ENCODE measurements at places on chromosomes 7 and 10. TPM values are rescaled to one million over a fixed set of nuclear protein-coding genes. Genes with fewer than 3 reads are reported as not detected.

DNA sequence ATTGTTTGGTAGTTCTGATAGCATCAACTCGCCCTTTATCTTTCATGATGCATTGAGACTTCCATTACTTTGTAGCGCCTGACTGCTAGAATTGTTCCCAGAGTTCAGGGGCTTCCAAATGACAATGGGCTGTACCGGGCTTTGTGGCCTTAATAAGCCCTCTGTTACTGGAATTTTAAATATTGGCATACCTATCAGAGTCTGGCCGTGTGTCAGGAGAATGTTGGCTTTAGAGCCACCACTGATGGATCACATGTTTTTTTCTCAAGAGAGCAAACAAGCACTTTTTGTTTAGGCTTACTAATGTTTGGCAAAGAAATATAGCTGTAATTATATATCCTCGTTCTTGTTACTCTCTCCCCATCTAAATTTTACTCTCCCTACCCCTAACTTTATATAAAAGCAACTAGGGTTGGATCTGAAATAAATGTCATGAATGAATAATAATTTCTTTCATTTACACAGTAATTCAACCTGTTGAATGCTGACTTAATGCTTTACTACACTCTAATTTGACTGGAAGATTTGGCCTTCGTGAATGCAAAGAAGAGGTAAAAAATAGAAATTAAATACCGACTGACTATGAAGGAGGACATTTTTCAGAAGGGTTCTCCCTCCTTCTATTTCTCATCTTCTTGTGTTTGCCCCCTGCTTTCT lies 396.7 kb downstream of the AUTS2 start:
- H3K27ac ChIP-seq: no peak overlapping the region
- H3K36me3 ChIP-seq: peaks cover 4% of the 10 kb centered on the region
- no peak for DNase-seq
- H3K27me3 ChIP-seq: no peaks in the 10 kb centered on the region
- no peaks in the 10 kb centered on the region for H3K4me1 ChIP-seq

The PNLIPRP1 gene
- not detected for total RNA-seq

GRCh38 chr7:105885387-105886111 lies 9.2 kb upstream of the ATXN7L1 start:
- H3K4me3 ChIP-seq: no peak overlapping the region
- DNase-seq: peak; percentile 27
- no peak overlapping the region for H3K27ac ChIP-seq
- no peaks in the 10 kb centered on the region for H3K27me3 ChIP-seq
- no peaks in the 10 kb centered on the region for H3K36me3 ChIP-seq

The PNLIPRP3 gene
- total RNA-seq: 9.5 TPM

DNA sequence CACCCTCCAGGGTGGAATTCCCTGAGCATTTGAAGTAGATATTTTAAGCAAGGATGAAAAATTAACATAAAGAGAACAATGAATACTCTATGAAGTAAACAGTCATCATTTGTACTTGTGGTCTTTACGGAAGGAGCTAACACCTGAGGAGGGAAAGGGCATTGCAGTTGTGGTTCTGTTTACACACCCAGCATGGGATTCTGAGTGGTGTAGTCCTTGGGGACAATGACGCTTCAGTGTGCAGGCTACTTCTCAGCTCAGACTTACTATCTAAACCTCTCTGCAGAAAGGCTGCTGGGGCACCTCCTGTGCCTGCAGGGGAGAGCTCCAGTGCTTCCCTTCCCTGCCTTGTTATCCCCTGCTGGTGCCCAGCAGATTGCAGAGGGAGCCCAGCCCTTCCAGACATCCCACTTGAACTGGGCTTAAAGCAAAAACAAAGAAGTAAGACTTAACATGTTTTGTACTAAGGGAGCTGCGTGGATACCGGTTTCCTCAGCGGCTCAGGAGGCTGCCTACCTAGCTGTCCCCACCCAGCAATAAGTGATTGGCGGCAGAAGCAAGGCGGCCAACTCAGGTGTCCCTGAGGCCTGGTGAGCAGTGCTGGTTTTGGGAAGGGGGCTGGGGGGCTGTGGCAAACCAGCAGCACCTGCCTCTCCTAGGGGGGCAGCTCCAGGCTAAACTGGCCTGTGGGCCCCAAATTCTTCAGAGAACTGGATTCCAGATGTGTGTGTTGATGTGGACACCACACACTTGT lies 89.1 kb downstream of the CELF2 start:
- no peaks in the 10 kb centered on the region for H3K36me3 ChIP-seq
- H3K4me1 ChIP-seq: no peaks in the 10 kb centered on the region
- H3K4me3 ChIP-seq: no peak overlapping the region
- no peaks in the 10 kb centered on the region for H3K27me3 ChIP-seq
- no peak for DNase-seq
- H3K27ac ChIP-seq: no peak overlapping the region

GRCh38 chr7:94409200-94409948 lies 14.7 kb downstream of the COL1A2 start:
- H3K4me1 ChIP-seq: peaks cover 2% of the 10 kb centered on the region
- H3K36me3 ChIP-seq: no peaks in the 10 kb centered on the region
- no peak overlapping the region for H3K27ac ChIP-seq
- no peak for DNase-seq

- H3K4me3 ChIP-seq: no peak overlapping the region
- no peaks in the 10 kb centered on the region for H3K4me1 ChIP-seq
- H3K27me3 ChIP-seq: no peaks in the 10 kb centered on the region
- H3K27ac ChIP-seq: no peak overlapping the region
Measured at GRCh38 chr7:16967300-16967811, 85.6 kb upstream of the AGR3 start.

The LRWD1 gene
- 18.9 TPM for total RNA-seq

The GIMAP2 gene
- total RNA-seq: not detected

- H3K4me1 ChIP-seq: no peaks in the 10 kb centered on the region
- no peak overlapping the region for H3K4me3 ChIP-seq
- DNase-seq: no peak
- no peak overlapping the region for H3K27ac ChIP-seq
Measured at GRCh38 chr7:50308532-50309385, 4.2 kb downstream of the IKZF1 start.

DNA sequence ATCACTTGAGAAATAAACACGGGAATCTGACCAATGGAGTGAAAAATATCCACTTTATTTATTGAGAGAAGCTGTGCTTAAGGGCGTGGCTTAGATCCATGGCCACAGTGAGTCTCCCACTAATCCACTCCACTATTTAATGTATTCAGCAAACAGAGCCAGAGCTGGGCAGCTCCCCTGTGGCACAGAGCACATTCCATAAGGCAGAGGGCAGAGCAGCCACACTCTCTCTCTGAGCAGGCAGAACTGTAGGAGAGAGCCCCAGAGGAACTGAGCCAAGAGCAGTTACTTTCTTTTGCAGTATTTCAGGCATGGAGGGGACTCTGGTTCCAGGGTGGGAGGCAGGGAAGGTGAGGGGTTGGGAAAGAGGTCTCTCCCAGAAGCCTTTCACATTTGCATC lies 106.0 kb downstream of the GALNT17 start:
- no peak overlapping the region for H3K27ac ChIP-seq
- no peaks in the 10 kb centered on the region for H3K4me1 ChIP-seq
- no peak for DNase-seq
- no peaks in the 10 kb centered on the region for H3K36me3 ChIP-seq

- DNase-seq: no peak
- no peak overlapping the region for H3K4me3 ChIP-seq
- H3K27me3 ChIP-seq: no peaks in the 10 kb centered on the region
Measured at GRCh38 chr10:17037910-17038309, 91.7 kb downstream of the CUBN start.

The RP9 gene
- 32.1 TPM for total RNA-seq

DNA sequence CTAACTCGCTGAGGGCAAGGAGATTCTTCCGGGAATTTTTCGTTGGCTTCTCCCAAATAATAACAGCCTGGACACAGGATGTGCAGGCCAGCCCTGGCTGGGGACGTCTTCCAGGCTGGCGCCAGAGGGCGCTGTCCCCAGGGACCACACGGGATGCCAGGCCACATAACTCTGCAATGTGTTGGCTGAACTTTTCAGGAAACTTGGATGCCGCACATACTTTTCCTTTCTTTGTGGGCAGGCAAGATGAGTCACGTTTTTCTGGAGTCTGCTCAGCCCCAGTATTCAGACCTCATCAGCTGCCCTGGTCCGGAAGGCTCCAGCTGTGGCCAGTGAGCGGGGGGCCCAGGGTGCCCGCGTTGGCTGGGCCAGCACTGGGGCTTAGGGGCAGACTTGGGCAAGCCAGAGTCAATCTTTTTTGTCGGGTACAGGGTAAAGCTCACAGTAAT lies 122.7 kb downstream of the PRKAG2 start:
- H3K27me3 ChIP-seq: no peaks in the 10 kb centered on the region
- peaks cover 20% of the 10 kb centered on the region for H3K4me1 ChIP-seq
- DNase-seq: peak; percentile 97
- H3K27ac ChIP-seq: no peak overlapping the region
- H3K36me3 ChIP-seq: no peaks in the 10 kb centered on the region

DNA sequence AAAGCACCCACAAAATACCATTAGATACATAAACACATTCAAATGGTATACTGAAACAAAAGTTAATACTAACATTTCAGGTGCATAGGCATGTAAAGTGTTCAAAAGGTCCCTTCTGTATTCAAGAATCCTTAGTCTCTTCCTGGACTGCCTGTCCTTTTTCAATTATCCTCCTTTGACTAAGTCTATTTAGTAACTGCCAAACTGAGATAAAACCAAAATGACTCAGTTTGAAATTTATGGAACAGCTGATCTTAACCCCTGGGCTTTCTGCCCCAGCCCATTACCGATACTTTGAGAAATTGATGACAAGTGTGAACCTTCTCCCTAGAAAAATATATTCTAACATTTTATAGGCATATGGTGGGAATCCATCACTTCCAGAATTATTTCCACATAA lies 5.4 kb downstream of the EPC1 start:
- no peak overlapping the region for H3K27ac ChIP-seq
- no peak for DNase-seq
- no peaks in the 10 kb centered on the region for H3K27me3 ChIP-seq
- peaks cover 37% of the 10 kb centered on the region for H3K4me1 ChIP-seq
- no peak overlapping the region for H3K4me3 ChIP-seq

The SERPINE1 gene
- 56.7 TPM for total RNA-seq

- no peak for DNase-seq
- no peaks in the 10 kb centered on the region for H3K4me1 ChIP-seq
- H3K36me3 ChIP-seq: no peaks in the 10 kb centered on the region
- H3K4me3 ChIP-seq: no peak overlapping the region
- H3K27me3 ChIP-seq: no peaks in the 10 kb centered on the region
Measured at GRCh38 chr10:74746813-74747212, 79.6 kb upstream of the KAT6B start.

The CBX3 gene
- 171 TPM for total RNA-seq

Measured in MCF 10A (cell line).